GM12878 (cell line): ENCODE measurements at places on chromosomes 5 and 9. TPM values are rescaled to one million over a fixed set of nuclear protein-coding genes. Genes with fewer than 3 reads are reported as not detected.

The INSL4 gene
- total RNA-seq: not detected in 2 replicates

The CDH6 gene
- total RNA-seq: not detected in 2 replicates

The OR1J2 gene
- total RNA-seq: not detected in 2 replicates

The JAKMIP2 gene
- total RNA-seq: 1.5 TPM in 2 replicates

The CRHBP gene
- not detected in 2 replicates for total RNA-seq

The PCSK5 gene
- 0.11 and 0.13 TPM in 2 replicates for total RNA-seq

The PFN3 gene
- not detected in 2 replicates for total RNA-seq

The CCNJL gene
- 0.08 and 0.10 TPM in 2 replicates for total RNA-seq

The F2RL1 gene
- total RNA-seq: 0.10 and 0.16 TPM in 2 replicates

The TNFSF8 gene
- total RNA-seq: 0.11 and 0.15 TPM in 2 replicates

The FAM78A gene
- total RNA-seq: 25.1 and 25.4 TPM in 2 replicates

The NDUFS6 gene
- 56.4 and 57.5 TPM in 2 replicates for total RNA-seq

The CDH18 gene
- not detected in 2 replicates for total RNA-seq

The TRPM3 gene
- total RNA-seq: not detected in 2 replicates

The LHX3 gene
- total RNA-seq: not detected in 2 replicates
